Fibroblast of the conjunctiva (primary cell): ENCODE measurements at places on chromosomes 4 and X.
A peak's percentile ranks its signal among the peaks of the same experiment; 100 is the strongest.

DNA sequence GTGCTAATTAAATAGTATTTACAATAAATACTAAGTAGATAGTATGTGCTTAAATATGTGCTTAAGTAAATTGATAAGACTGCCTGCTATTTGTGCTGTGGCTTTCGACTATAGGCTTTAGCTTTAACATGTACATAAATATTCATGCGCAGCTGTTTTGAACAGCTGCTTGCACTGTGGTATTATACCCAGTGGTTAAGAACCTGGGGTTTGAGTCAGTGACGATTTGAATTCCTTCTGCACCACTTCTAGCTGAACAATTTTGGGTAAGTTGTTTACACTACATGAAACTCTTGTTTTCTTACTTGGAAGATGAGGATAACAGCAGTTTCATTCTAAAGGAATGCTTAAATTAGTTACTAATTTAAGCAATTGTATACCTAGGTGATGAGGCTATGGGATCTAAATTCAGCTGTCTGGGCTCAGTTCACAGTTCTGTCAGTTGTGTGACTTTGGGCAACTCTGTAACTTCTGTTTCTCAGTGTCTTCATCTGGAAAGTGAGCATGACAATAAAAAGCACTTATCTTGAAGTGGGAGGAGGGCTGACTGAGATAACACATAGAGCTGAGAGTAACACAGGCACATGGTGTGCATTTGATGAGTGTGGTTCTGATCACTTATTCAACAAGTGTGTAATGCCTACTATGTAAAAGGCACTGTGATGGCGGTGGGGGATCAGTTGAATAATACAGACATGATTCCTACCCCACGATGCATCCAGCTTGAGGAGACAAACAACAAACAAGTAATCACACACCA lies 37.0 kb downstream of the HPGDS start:
- DNase-seq: no peak

- DNase-seq: peak; percentile 65
Observed at GRCh38 chrX:7083468-7084396, 63.8 kb upstream of the STS start.

GRCh38 chr4:76012388-76012801 lies 5.1 kb upstream of the CXCL9 start:
- no peak for DNase-seq

DNA sequence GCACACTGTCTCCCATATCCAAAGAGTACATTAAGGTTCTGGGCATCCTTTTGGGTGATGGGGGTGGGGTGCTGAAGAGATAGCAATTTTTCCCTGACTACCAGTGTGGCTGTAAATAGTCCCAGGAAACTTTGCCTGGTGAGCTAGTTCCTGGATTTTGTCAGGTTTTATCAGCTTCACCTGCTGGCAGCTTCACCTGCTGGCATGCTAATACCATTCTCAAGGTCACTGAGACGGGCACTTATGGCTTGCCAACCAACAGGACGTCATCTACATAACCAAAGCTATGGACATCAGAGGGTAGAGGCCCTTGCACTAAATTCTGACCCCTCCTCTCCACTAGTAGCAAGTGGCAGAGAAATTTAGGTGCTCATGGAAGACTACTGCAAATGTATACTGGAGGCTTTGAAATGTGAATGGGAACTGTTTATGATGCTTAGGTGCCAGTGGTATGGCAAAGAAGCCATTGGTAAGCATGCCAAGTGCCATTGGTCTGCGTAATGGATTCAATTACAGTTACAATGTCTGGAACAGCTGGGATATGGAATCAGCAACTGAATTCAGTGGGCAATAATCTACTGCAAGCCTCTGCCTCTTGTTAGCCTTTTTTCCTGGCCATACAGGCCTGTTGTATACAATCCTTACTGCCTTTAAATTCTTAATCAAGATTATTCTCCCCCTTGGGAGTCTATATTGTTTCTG lies 71.6 kb upstream of the SH3RF1 start:
- no peak for DNase-seq

DNA sequence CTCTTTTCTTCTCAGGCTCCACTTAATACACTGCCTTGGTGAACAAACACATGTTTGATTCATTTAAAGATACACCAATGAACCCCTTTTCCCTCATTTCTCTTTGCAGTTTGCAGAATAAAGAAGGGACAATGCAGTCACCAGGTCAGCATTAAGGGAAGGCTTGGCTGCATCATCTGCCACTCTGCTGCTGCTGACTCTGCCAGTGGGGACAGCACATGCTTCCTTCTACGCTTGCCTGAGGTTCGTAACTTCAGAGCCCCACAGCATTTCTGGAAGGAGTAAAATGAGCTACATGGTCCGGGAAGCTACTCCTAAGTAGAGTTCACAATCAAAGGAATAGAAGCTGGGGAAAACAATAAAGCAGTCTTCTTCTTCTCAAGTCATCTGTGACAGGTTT lies 178.9 kb upstream of the GATB start:
- no peak for DNase-seq

GRCh38 chrX:22433292-22434070 lies 160.8 kb downstream of the CBLL2 start:
- no peak for DNase-seq

- DNase-seq: no peak
Observed at GRCh38 chrX:112852851-112853250, 12.2 kb upstream of the AMOT start.

GRCh38 chr4:68738036-68738435 lies 67.6 kb upstream of the UGT2B15 start:
- no peak for DNase-seq

- DNase-seq: no peak
Observed at GRCh38 chr4:4477391-4477790, 64.5 kb downstream of the STX18 start.

DNA sequence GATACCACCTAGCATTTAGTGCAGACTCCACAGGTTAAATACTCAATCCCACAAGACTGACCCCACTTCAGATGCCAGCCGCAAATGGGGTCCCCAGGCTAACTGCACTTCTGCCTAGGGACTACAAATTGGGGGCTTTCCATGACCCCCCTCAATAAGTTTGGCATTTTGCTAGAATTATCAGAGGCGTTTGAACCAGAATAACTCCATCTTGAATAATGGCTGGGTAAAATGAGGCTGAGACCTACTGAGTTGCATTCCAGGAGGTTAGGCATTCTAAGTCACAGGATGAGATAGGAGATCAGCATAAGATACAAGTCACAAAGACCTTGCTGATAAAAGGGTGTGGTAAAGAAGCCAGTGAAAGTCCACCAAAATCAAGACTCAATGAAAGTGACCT lies 15.1 kb downstream of the RELL1 start:
- no peak for DNase-seq

GRCh38 chr4:141144207-141144606 lies 10.9 kb upstream of the RNF150 start:
- no peak for DNase-seq

DNA sequence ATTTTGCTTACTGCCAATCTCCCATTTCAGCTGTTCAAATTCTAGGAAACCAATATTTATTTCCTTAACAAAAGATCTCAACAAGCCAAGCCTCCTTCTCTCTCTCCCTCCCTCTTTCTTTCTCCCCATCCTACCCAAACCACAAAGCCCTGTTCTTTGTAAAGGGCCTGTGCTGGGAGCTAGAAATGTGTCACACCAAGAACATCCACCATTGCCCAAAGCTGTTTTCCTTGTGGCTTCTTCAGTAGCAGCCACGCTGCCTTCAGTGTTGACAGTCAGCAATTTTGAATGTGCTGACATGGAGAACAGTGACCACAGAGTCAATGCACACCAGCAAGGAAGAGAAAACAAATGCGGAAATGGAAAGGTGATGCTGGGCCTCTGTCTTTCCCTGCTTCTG lies 203.0 kb downstream of the MAML3 start:
- DNase-seq: no peak

DNA sequence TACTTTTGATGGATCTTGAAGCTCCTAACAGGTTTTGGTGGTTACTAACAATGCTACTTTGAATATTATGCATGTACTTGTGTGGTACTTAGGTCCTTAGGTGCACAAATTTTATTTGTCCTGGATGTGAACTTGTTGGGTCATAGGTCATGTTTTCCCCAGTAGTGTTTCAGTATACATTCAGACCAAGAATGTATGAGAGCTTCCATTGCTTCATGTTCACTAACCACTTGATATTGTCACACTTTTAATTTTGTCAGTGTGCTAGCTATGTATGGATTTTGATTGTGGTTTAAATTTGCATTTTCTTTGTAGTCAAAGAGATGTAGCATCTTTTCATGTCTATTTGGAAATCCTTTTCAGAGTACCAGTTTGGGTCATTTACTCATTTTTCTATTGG lies 32.2 kb downstream of the CLCN3 start:
- DNase-seq: no peak

GRCh38 chrX:9163214-9163709 lies 129.3 kb upstream of the FAM9B start:
- DNase-seq: no peak

GRCh38 chr4:4248885-4249203 lies 821 bp upstream of the TMEM128 start:
- DNase-seq: no peak

DNA sequence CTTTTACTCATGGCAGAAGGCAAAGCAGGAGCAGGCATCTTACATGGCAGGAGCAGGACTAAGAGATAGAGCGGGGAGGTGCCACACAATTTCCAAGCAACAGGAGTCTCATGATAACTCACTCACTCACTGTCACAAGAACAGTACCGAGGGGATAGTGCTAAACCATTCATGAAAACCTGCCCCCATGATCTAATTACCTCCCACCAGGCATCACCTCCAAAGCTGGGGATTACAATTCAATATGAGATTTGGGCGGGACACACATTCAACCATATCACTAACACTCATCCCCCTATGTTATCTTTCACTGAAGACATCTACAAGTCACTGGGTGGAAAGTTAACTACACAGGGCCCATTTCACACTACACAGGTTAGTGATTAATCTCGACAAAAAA lies 25.4 kb upstream of the GLRB start:
- no peak for DNase-seq

DNA sequence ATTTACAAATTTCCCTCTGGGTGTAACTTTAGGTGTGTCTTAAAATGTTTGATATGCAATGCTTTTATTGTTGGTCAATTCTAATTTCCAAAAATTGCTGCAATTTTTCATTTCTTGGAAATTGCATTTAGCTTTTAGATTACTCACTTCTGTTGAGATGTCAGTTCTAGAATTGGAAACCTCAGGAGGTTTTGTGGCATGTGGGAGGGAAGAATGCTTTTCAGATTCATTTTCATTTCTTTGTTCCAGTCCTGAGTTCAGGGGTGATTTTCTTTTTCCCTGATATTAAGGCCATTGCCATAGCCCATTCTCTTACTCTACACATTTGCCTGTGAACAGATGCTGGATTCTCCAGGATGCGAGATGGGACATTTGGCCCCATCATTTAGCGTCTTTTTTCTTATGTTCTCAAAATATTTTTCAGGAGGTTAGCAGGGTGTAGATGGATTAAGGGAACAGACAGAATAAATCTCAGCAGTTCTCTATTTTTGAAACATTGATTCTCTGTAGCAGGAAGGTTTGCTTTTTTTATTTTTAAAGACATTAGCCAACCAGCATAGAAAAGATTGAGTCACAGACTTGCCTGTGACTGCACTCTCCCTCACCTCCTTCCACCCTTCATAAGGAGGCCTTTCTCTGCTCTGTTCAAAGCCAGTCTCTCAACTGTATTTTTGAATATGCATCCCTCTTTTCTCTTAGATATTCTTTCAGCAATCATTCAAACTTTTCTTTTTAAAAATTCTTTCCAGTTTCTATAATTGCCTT lies 238.4 kb upstream of the ANXA3 start:
- no peak for DNase-seq

GRCh38 chr4:13640149-13640940 lies 12.8 kb upstream of the BOD1L1 start:
- peak; percentile 24 for DNase-seq

DNA sequence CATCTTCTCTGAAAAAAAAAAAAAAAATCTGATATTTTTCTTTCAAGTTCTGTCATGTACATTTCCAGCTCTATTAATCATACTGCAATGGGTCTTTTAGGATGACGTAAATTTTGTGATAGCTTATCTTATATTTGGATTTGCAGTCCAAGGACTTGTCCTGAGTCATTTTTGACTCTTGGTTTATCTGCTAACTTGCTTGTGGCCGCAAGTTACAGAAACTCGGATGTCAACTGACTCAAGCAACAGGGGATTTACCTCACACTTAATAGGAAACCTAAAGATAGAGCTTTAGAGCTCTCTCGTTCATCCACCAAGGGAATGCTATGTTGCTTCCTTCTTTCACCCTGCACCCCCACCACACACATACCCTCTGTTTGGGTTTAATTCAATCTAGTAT lies 1433.8 kb upstream of the TENM3 start:
- DNase-seq: no peak

- DNase-seq: peak; percentile 4
Observed at GRCh38 chr4:109826719-109827118, 1.1 kb upstream of the RRH start.

GRCh38 chrX:77434962-77435361 lies 12.2 kb upstream of the FGF16 start:
- no peak for DNase-seq

DNA sequence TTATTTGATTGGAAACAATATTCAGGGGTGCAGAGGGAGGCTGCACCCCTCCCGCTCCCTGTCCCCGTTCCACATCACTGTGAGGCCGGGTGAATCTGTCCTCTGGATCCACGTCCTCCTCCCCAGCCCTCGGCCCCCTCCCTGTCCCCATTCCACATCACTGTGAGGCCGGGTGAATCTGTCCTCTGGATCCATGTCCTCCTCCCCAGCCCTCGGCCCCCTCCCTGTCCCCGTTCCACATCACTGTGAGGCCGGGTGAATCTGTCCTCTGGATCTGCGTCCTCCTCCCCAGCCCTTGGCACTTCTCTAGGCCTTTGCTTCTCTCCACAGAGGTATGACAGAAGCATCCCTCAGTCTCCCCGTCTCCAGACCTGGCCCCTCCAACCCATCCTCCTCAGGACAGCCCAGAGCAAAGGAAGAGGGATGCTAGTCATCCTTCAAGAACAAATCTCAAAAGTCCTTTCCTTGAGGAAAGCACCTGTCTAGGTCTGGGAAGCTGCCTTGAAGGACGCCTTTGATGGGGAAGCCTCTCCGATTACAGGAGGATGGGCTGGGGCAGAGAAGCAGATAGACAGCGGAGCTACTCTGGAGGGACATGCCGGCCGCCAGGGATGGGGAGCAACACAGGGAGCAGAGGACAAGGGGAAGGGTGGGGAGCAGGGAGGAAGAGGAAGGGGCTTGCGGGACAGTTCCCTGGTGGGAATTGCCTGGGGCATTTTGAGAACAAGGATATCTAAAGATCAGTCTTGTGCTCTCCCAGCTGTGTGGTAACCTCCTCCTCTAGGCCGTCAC lies 10.8 kb upstream of the AFAP1 start:
- DNase-seq: no peak

DNA sequence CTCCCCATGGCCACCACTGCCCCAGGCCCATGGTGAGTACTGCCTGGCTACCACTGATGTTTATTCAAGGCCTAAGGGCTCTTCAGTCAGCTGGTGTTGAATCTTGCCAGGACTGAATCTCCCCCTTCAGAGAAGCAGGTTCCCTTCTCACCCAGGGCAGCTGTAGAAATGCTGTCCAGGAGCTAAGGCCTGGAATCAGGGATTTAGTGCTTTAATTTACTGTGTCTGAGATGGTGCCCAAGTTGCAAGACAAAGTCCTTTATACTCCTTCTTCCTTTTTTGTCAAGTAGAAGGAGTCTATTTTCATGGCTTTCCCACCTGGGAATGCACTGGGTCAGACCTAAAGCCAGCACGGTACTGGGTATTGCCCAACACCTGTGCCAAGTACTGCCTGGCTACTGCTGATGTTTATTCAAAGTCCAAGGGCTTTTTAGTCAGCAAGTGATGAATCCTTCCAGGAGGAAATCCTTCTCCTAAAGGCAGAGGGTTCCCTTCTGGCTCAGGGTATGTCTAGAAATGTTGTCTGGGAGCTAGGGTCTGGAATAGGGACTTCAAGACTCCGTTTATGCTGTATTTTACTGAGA lies 117.6 kb upstream of the ATOH1 start:
- DNase-seq: no peak
